ENCODE measurements at places on chromosomes 1 and 21. TPM values are rescaled to one million over a fixed set of nuclear protein-coding genes. Genes with fewer than 3 reads are reported as not detected.

IQCC gene
- 1.4 TPM for polyA plus RNA-seq

PTPN7 gene
- polyA plus RNA-seq: not detected

NDUFS5 gene
- 632 TPM for polyA plus RNA-seq

TSSK3 gene
- polyA plus RNA-seq: 0.39 TPM

FMOD gene
- 14.0 TPM for polyA plus RNA-seq

DNALI1 gene
- 5.5 TPM for polyA plus RNA-seq

TTC13 gene
- polyA plus RNA-seq: 7.4 TPM

LCK gene
- 0.05 TPM for polyA plus RNA-seq

KCNE2 gene
- not detected for polyA plus RNA-seq

FCER1A gene
- polyA plus RNA-seq: not detected
